HuH-7 (cell line): ENCODE measurements at places on chromosomes 4 and X.

DNA sequence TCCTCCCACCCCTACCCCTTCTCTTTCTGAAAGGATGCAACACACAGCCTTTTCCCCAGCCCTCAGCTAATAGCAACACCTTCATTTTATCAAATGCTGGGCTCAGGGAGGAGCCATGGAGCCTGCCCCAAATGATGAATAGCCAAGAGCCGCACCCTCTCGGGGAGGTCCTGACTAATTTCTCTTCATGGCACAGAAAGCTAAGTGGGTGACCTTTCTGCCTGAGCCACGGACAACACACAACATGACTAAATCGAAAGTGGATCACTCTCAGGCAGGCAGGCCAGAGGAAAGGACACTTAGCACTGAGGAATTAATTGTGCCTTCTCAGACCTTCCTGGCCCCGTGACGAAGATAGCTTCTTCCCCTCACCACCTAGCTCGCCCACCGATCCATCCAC lies 165.1 kb upstream of the RAI2 start:
- DNase-seq = no peak

- DNase-seq = no peak
These were observed 130.9 kb upstream of the TET2 start for GRCh38 chr4:105015750-105016149.

GRCh38 chr4:138003248-138003647 lies 238.9 kb downstream of the SLC7A11 start:
- no peak for DNase-seq

- no peak for DNase-seq
These were observed 167.9 kb downstream of the COL4A6 start for GRCh38 chrX:108270280-108270679.

GRCh38 chrX:108640817-108641216 lies 95.5 kb downstream of the IRS4 start:
- no peak for DNase-seq
